Effector memory CD4-positive, alpha-beta T cell (primary cell): ENCODE measurements at places on chromosomes 12 and 14.

GRCh38 chr12:78622529-78623195 is 241.9 kb upstream of the SYT1 start:
- DNase-seq, result no peak
- H3K27me3 ChIP-seq, result no peaks in the 10 kb centered on the region
- no peaks in the 10 kb centered on the region for H3K4me1 ChIP-seq
- H3K27ac ChIP-seq, result no peak overlapping the region
- no peaks in the 10 kb centered on the region for H3K36me3 ChIP-seq

DNA sequence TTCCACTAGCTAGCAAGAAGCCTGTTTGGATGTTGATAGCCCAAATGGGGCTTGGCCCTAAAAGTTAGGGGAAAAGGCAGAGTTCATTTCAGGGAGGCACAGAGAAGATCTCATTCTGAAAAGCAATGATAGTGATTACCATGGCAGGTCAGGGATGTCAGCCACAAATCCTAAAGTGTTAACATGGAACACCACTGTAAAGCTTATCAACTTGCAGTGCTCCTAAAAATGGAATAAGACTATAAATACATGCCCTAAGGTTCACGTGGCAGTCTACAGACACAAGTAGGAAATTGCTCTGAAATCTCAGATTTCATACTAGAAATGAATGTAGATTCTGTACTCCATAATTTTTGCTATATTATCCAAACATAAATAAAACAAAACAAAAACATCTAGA is 280.0 kb upstream of the E2F7 start:
- H3K27me3 ChIP-seq, result no peaks in the 10 kb centered on the region
- H3K4me3 ChIP-seq, result no peak overlapping the region
- no peaks in the 10 kb centered on the region for H3K36me3 ChIP-seq
- H3K4me1 ChIP-seq, result no peaks in the 10 kb centered on the region
- H3K27ac ChIP-seq, result no peak overlapping the region

- peaks cover 29% of the 10 kb centered on the region for H3K4me1 ChIP-seq
- no peak overlapping the region for H3K27ac ChIP-seq
- no peaks in the 10 kb centered on the region for H3K36me3 ChIP-seq
- no peak for DNase-seq
These were observed 4.9 kb downstream of the ETV6 start for GRCh38 chr12:11654338-11654737.

GRCh38 chr14:95445161-95445560 is 71.3 kb downstream of the SYNE3 start:
- H3K4me1 ChIP-seq, result no peaks in the 10 kb centered on the region
- H3K27me3 ChIP-seq, result no peaks in the 10 kb centered on the region
- peaks cover 62% of the 10 kb centered on the region for H3K36me3 ChIP-seq
- H3K4me3 ChIP-seq, result no peak overlapping the region
- DNase-seq, result no peak

GRCh38 chr12:96501133-96501761 is 11.9 kb downstream of the CFAP54 start:
- peak overlapping the region; percentile 11 for H3K4me3 ChIP-seq
- H3K36me3 ChIP-seq, result no peaks in the 10 kb centered on the region
- H3K27ac ChIP-seq, result peak overlapping the region; percentile 64
- DNase-seq, result peak; percentile 31
- no peaks in the 10 kb centered on the region for H3K27me3 ChIP-seq

GRCh38 chr12:127680516-127680915 is 586.5 kb upstream of the TMEM132C start:
- H3K27ac ChIP-seq, result no peak overlapping the region
- H3K4me3 ChIP-seq, result no peak overlapping the region
- H3K27me3 ChIP-seq, result no peaks in the 10 kb centered on the region
- DNase-seq, result no peak
- H3K4me1 ChIP-seq, result no peaks in the 10 kb centered on the region
